ENCODE measurements at places on chromosomes 3 and 15.

DNA sequence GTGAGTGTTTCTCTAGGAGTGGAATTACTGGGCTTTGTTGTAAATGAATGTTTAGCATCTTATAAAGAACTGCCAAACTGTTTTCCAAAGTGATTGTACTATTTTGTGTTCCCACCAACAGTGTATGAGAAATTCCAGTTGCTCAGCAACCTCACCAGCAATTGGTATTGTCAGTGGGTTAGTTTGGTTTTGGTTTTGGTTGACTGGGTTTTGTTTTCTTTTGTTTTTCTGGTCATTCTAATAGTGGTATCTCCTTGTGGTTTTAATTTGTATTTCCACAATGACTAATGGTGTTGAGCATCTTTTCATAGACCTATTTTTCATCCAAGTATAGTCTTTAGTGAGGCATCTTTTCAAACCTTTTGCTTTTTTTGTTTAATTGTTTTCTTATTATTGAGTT is 27.1 kb downstream of the FILIP1L start:
- DNase-seq: no peak

DNA sequence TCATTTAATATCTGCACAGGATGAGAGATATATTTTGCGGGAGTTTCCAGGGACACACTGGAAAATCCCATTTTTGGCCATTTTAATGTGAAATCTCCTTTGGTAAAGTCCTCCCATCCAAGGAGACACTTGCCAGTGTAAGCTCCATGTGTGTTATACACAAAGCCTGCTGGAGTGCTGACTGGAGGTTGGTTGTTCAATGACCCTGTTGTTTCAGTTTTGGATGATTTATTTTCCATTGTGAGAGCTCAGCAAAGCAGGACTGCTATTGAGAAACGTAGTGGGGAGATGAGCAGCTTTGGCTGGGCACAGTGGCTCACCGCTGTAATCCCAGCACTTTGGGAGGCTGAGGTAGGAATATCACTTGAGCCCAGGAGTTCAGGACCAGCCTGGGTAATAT is 127.7 kb downstream of the NUP210 start:
- DNase-seq: no peak

- DNase-seq: peak; percentile 69
Measured at GRCh38 chr3:127480196-127480954, 110.2 kb downstream of the TPRA1 start.

GRCh38 chr3:157518881-157519280 is 15.7 kb upstream of the VEPH1 start:
- no peak for DNase-seq

GRCh38 chr3:178849199-178849910 is 222.3 kb downstream of the ZMAT3 start:
- DNase-seq: no peak

DNA sequence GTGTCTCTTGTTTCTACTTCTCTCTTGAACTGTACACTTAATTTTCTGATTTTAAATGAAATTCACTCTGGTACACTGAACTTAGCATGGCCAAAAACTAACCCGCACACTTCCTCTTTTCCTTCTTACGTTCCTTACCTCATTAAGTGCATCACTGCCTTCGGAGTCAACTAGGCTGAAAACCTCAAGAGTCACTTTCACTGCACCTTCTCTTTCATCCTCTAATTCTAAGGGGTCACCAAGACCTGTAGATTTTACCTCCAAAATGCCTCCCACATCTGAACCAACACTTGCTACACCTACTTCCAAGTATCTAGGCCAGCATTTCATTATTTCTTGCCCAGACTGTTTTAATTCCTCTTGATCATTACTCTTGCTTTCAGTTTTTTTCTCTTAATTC is 6.6 kb downstream of the CBLB start:
- no peak for DNase-seq

GRCh38 chr3:15889936-15890335 is 92.2 kb upstream of the ANKRD28 start:
- DNase-seq: no peak

- no peak for DNase-seq
Measured at GRCh38 chr3:40645883-40646282, 121.1 kb downstream of the ZNF621 start.

DNA sequence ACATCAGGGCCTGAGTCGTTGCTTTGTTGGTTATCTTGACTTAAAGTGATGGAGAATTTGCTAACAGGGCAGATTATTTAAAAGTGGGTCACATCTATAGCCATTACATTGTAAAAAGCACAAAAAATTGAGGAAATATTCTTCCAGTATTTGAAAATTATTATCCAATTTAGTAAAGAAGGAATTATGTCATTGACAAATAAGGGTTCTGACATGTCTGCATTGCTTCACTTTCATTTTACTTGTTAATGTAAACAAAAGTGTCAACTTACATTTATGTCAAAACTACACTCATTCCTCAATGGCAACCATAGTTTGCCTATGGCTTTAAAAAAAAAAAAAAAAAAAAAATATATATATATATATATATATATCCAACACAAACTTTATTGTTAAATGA is 3.4 kb upstream of the PARP14 start:
- no peak for DNase-seq

GRCh38 chr3:45792036-45792435 is 4.3 kb downstream of the SLC6A20 start:
- no peak for DNase-seq

DNA sequence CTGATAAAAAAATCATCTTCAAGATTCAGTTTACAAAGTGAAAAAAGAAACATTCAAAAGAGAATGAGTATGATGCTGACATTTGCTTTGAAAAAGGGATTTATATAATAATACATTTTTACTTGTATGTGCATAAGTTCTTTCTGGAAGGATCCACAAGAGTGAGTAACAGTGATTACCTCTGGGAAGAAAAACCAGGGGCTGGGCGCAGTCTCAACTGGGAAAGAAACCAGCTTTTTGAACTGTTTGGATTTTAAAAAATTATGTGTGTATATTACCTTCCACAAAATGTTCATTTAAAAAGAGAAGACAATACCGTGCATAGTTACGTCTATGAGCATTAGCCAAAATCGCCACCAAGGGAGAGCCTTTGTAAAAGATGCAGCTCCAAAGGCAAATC is 1.3 kb downstream of the CLEC3B start:
- no peak for DNase-seq

DNA sequence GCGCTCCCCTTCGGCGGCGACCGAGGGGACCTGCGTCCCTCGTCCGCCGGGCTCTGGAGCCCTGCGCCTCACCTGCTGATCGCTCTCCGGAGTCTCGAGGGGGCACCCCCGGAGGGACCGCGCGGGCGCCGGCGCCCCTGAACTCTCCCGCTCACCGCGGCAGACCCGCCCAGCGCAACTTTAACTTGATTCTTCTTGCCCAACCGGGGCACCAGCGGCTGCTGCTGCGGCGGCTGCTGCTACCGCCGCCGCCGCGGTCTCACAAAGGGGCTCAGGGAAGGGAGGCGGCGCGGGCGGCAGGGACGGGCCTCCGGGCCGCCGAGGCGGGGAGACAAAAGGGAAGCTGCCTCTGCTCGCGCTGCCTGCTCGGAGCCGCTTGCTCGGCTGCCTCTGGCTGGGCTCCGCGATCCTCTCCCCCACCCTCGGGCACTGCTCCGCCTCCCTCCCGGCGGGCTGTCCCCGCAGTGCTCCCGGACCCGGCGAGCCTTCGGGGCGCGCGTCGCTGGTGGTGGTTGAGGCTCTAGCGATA is at the start of gene PPM1L:
Gene PPM1L (plus strand): TSS at position 456 of the 529 bp plus-strand sequence.
- DNase-seq: peak; percentile 95

DNA sequence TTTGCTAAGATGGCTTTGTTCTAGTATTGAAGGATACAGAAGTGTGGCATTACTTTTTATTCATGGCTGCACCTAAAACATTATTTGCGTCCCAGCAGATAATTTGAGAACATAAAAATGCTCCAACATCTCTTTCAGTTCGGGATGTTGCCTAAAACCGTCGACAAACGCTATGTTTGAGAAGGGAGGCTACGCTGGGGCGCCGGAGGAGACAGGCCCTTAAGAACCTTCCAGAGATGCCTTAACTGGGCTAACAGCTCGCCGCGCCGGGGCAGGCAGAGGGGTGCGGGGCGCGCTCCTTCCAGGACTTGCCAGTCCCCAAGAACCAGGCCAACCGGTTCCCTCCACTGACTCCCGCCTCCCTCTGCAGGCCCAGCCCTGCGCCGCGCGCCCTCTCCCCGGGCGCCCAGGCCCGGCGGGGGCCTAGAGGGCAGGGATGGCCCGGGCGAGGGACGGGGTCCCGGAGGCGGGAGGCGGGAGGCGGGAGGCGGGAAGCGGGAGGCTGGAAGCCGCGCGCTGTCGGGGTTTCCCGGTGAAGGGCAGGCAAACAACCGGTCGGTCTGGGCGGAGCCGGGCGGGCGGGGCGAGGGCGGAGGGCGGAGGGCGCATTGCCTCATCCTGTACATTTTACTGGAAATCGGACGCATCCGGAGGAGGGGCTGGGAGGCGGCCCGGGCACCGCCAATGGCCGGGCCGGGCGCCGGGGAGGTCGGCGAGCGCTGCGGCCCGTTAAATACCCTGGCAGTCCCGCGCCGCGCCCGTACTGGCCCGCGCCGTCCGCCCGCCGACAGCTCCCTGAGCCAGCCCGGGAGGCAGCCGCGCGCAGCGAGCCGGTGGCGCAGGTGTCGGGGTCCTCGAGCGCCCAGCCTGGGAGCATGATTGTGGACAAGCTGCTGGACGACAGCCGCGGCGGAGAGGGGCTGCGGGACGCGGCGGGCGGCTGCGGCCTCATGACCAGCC is at the start of gene NFKBIZ:
Gene NFKBIZ (plus strand): TSS at position 761 of the 960 bp plus-strand sequence. CDS start 115 bp downstream, at position 876.
- DNase-seq: peak; percentile 99

GRCh38 chr15:95921404-95921803 is 409.1 kb upstream of the NR2F2 start:
- no peak for DNase-seq

DNA sequence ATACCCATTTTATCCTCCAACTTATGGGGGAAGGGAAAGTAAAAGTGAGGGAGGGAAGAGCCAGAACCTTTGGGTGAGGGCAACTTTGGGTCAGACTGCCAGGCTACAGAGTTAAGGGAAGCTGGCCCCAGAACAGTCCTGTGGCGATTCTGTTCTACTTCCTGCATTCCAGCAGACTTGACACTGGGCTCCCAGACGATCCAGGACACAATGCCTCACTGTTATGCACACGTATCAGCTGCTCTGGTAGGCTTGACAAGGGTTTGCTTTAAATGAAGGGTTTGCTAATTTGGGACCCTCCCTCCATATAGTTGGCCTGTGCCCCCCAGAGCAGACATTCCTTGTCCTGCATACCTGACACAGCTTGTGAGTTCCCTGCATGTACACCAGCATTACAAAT is 10.7 kb downstream of the GORASP1 start:
- no peak for DNase-seq

GRCh38 chr3:127728417-127729015 is 55.8 kb downstream of the ABTB1 start:
- no peak for DNase-seq

DNA sequence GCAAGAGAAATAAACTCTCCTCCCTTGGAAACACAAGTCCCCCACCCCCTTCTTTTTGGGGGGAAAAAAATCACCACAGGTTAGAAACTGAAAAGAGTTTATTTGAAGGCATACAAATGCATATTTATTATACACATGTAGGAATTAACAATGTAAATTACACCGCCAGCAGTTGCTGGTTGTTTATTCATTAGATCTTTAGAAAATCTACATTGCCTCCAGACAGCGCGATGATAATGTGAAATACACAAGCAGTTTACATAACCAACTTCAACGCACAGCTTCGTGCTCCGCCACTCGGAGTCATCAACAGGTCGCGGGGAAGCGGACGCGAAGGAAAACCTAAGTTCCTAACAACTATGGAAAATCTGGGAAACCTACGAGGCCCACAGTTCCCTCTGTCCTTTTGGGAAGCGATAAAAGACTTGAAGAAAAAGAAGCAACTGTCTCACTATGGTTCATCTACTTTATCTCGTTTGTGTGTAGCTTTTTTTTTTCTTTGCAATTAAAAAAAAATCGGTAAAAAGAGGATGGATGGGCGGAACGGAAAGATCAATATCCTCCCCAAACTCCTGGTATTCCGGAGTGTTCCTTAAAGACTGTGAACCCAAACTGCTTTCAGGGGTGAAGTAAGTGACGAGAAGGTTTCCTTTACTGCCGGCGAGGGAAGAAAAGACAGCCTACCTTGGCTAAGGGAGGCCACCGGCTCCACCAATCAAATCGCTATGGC is 8.4 kb upstream of the FOXB1 start:
- no peak for DNase-seq

GRCh38 chr3:187267306-187267705 is 24.2 kb downstream of the MASP1 start:
- DNase-seq: no peak

GRCh38 chr15:80709542-80709941 is 14.4 kb downstream of the ABHD17C start:
- no peak for DNase-seq

DNA sequence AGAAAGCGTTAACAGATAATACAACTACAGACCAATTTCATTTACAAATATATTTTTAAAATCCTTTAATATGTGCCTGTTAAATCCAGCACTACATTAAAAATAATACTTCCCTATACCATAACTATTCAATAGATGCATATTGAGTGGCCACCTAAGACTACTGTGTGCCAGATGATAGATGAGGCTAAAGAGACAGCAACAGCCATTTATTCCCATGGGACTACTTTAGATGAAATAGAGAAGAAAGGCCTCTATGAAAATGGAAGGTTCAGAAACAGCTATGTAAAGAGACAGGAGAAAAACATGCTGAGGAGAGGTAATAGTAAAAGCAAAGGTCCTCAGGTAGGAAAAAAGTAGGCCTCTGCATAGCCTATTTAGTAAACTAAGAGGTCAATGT is 358.1 kb downstream of the ULK4 start:
- DNase-seq: no peak

DNA sequence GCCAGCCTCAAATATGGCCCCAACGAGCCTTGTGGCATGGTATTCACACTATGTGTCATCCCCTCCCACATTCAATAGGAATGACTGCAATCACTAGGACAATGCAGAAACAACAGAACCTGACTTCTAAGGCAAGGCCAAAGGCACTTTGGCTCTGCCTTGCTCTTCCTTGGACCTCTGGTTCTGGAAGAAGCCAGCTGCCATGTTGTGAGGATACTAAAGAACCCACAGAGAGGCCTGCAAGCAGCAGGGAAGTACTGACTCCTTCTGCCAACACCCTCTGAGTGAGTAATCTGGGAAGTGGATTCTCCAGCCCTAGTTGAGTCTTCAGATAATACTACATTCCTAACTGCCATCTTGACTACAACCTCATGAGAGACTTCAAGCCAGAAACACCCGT is 64.7 kb downstream of the ADAMTS9 start:
- no peak for DNase-seq
